NCI-H82 (cell line): ENCODE measurements at places on chromosomes 1 and 21.

- DNase-seq, result no peak
These were observed 1.6 kb upstream of the SH3BGRL3 start for GRCh38 chr1:26278303-26278702.

GRCh38 chr1:165855010-165855838 lies 27.8 kb downstream of the UCK2 start:
- DNase-seq, result no peak

DNA sequence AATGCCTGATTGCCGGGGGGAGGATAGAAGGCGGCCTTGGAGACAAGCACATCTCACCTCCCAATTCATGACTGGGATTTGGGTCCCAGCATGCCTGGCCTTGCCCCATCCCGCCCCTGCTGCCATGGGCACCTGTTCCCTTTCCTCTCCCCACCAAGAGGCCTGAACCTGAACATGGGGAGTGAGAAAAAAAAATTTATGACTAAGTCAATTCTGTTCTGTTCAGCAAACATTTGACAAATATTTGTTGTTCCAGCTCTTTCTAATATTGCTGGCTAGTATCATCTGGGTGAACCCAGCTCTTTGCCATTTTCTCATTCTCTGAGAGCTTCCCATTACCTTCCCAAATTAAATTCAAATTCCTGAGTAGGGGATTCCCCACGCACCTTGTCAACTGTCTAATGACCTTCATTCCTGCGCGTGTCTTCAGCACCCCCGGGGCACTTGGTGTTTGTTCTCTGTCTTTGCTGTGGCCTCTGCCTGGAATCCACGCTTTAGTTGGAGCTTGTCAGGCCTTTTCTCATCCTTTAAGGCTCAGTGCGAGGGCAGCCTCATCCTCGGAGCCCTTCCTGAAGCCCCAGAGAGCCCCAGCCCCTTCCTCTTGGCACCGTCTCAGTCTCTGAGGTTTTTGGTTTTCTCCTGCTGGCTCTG lies 42.8 kb downstream of the ARHGEF10L start:
- no peak for DNase-seq

GRCh38 chr1:212753749-212754148 lies 37.8 kb downstream of the NSL1 start:
- DNase-seq, result no peak

GRCh38 chr1:70222716-70223235 lies 1.6 kb downstream of the SRSF11 start:
- DNase-seq, result no peak

DNA sequence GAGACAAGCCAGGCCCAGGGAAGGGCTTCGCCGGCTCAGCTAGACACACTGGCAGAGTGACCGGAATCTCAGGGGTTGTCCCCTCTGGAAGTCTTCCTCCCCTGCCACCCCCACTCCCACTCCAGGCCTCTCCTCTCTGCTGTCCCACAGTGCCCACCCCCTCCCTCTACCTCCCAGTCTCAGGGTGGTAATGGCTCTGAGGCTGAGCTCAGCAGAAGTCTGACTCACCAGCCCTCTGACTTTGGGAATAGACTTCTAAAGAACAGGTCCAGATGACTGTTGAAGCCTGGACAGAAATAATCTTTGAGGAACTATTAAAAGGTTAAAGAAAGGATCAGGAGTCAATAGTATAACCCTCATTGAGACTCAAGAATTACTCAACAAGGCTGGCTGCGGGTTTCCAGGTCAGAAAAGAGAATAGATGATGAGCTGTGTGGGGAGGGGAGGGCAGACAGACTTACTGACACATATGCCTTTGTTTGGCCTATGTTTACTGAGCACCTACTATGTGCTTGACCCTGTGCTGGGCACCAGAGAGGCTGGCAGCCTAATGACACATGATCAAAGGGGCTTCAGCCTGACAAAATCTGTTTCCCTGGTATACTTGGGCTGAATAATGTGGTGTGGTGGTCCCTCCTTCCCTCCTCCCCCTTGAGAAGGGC lies 8.2 kb downstream of the HCRTR1 start:
- no peak for DNase-seq

DNA sequence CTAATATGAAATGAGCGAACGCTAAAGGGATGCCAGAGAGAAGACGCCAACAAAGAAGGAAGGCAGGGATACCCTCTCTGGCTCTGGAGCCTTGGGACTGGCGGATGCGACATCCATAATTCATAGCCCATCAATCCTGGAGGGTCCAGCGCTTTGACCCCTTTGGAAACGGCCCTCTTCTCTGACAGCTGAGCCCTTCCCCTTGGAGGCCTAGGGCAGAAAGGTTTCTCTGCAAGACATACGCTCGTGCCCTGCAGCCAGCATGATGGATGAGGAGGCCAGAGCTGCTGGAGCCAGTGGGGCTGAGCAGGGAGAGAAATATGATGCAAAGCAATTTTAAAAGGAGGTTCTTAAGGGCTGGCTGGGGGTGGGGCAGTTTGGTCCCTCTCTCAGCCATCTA lies 22.2 kb downstream of the OPTC start:
- DNase-seq, result no peak
